ENCODE measurements at places on chromosomes 12 and 14.

DNA sequence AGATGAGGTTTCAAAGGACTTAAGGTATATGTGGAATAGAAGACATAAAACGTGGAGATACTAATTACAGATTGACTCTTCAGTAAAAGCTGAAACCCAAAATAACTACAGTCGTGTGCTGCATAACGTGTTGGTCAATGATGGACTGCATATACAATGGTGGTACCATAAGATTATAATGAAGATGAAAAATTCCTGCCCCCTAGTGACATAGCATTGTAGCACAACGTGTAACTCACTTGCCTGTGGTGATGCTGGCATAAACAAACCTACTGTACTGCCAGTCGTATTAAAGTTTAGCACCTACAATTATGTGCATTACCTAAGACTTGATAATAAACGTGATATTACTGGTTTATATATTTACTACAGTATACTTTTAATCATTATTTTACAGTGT is 150.3 kb downstream of the LRRK2 start:
- DNase-seq: no peak

DNA sequence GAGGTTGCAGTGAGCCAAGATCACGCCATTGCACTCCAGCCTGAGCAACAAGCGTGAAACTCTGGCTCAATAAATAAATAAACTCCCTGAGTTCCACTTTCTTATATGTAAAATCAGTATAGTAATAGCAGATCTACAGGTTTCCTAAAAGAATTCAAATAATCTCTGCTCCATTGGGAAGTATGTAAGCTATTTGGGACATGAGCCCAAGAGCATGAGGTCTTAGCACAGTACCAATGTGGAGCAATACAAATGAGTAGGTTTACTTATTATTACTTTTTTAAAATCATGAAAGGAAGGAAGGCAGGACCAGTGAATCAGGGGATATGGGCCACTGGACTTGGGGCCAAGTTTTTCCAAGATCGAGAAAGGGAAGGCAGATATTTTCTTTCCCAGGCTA is 216.9 kb upstream of the DIO2 start:
- no peak for DNase-seq

GRCh38 chr12:131565267-131566015 is 145.4 kb upstream of the SFSWAP start:
- no peak for DNase-seq

GRCh38 chr12:31321186-31321896 is 4.6 kb downstream of the SINHCAF start:
- DNase-seq: no peak

- DNase-seq: no peak
These were observed 161.0 kb upstream of the FKBP4 start for GRCh38 chr12:2633825-2634200.

DNA sequence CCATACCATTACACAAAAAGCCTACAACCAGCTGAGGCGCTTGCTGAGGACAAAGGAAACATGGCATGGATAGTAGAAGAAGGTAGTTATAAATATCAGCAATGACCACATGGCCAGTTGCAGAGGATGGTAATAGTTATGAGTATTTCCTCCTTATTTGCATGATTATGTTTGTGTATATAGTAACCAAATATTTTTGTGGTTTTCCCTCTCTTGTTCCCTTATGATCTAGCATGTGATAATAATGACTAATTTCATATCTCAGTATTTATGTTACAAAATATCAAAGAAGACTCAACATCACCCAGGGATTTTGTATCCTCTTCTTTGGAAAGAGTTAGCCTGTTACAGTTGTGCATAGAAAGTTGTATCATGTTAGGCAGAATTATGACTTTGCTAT is 13.5 kb upstream of the CATSPERB start:
- DNase-seq: no peak

GRCh38 chr12:132559652-132560363 is 50.6 kb downstream of the LRCOL1 start:
- no peak for DNase-seq

DNA sequence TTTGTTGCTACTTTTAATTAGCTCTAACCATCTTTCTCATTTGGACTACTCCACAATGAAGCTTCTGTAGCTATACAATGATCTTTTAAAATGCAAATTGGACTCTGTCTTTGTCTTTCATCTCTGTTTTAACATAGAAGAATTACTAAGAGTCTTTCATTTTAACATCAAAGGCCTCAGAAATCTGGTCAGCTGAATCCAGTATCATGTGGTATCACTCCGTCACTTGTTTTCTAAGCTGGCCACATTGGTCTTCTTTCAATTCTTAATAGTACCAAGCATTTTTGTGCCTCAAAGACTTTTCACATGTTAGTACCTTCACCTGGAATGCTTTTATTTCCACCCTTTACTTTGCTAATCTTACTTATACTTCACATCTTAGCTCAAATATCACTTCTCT is 95.5 kb upstream of the SLC16A7 start:
- DNase-seq: no peak

DNA sequence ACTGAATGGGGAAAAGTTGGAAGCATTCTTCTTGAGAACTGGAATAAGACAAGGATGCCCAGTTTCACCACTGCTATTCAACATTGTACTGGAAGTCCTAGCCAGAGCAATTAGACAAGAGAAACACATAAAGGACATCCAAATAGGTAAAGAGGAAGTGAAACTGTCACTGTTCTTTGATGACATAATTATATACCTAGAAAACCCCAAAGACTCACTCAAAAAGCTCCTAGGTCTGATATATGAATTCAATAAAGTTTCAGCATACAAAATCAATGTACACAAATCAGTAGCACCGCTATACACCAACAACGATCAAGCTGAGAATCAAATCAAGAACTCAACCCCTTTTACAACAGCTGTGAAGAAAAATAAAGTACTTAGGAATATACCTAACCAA is 157.3 kb upstream of the DDHD1 start:
- DNase-seq: no peak

GRCh38 chr14:99098199-99098598 is 173.8 kb downstream of the BCL11B start:
- DNase-seq: no peak

DNA sequence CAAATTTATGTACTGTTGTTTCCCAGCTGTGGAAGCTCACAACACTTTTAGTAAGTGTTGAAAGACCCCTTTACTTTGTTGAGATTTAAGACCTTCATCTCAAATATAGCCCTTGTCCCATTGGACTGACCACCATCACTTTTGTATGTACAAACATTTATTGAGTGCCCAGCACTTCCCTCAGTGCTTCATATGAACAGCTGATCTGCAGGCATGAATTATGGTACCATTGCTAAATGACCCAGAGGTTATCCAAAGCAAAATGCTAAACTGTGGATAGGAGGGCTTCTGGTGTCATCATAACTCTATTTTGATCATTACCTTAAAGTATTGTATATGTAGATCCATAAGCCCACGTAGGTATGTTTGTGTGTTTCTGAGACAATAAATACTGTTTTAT is 285.7 kb upstream of the RGS6 start:
- DNase-seq: no peak

Data from T follicular helper cell (primary cell).